ENCODE measurements at places on chromosomes 7 and 10.

DNA sequence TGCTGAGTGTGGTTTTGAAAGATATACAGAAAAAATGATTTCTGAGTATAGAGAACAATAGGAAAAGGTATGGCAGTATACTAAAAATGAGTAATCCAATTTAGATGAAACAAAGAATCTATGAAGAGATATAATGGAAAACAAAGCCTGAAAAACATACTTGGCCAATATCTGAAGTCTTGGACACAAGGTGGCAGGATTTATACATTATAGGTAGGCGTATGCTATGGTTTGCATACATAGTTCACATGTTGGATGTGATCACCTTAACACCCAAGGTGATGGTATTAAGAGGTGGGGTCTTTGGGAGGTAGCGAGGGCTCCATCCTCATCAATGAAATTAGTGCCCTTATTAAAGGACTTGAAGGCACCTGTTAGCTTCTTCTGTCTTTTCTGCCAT is 34.5 kb upstream of the BPGM start:
- no peak for DNase-seq

DNA sequence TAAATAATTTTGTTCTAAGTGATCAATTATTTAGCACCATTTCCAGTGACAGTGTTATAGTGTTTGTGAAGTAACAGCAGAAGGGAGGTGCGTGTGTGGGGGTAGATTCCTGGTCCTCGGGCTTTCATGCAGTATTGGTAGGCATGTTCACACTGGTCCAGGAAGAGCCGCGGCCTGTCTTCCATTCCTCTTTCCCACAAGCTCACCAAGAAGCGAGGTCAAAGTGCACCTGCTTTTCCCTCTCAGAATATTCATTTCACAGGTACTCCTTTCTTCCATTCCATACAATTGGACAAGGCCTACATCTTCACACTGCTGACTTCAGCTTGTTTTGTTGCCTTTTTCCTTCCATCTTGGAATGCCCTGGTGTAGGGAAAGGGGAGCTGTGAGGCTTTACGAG is 151.8 kb upstream of the CELF2 start:
- DNase-seq: no peak

DNA sequence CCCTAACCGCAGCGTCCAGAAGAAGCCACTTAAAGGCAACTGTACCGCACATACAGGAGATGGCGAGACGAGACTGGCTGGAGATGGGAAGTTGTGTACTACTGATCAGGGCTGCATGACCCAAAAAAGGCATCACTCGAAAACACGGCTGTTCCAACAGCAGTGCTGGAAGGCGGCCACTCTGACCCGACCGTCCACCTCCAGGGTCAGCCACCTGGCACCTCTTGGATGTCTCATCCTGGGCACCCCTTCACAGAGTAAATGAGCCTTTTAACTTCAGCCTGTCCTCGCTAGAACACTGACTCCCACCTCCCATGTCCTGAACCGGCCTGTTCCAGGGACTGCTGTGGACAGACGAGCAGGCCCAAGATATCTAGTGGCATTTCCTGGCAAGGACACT is 180.7 kb downstream of the DIP2C start:
- DNase-seq: no peak

DNA sequence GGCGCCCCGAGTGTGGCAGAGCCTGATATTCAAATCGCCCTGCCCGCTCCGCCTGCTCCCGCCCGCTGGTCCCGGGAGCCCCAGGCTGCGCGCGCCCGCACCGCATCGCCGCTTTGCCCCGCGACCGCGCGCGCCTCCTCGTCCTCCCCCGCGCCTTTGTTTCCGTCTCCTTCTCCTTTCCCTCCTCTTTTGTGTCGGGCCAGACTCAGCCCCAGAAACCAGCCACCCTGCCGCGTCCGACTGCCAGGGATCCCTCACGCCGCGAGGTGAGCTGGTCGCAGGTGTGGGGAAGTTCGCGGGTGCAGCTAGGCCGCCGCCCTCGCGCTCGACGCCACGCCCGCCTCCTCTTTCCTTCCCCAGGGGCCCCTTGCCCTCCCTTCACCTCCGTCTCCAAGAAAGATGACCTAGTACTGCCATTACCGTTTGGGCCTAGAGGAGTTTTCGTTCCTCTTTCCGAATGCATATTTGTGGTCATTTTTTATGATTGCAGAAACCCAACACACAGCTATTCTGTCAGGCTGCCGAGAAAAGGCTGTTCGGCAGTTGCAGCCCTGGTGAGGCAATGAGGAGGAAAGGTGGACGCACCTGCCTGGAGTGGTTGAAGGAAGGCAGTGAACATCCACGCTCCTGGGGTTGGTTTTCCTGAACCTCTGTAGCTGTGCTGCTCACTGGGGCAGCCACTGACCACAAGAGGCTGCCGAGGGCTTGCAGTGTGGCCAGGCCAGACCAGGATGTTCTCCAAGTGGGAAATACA is 107.3 kb downstream of the SNX10 start:
- peak; percentile 78 for DNase-seq

DNA sequence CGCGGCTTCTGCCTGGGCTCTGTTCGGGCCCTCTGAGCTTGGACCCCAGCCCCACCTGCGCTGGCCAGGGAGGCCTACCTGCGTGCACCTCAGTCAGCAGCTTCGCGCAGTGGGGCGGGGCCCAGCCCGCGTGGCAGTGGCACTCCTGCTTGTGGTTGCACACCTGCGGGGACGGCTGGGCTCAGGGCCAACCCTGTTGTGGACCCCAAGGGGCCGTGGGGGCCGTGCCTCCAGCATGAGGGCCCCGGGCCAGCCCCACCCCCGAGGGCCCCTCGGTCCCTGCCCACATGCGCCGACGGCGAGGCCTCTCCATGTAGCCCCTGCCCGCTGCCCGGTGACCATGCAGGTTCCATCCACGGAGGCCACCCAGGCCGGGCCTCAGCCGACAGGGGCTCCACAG is 7.3 kb downstream of the ADAM8 start:
- no peak for DNase-seq

DNA sequence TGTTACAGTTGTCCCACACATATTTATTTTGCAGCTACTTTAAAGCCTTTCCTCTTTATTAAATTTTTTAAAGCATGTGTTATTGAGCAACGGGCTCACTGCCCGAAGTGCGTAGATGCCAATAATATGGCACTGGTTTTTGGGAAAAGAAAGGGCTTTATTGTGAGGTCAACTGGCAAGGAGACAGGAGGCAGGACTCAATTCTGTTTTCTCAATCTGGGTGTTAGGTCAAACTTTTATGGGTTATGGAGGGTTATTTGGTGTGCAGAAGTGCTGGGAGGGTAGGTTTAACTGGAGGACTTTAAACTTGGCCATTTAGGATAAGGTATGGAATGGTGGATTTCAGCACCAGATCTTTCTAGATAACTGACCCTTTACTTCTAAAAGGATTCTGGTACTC is 183.6 kb downstream of the LRRC4 start:
- DNase-seq: no peak

GRCh38 chr10:44935201-44935965 is 24.2 kb upstream of the RASSF4 start:
- no peak for DNase-seq

DNA sequence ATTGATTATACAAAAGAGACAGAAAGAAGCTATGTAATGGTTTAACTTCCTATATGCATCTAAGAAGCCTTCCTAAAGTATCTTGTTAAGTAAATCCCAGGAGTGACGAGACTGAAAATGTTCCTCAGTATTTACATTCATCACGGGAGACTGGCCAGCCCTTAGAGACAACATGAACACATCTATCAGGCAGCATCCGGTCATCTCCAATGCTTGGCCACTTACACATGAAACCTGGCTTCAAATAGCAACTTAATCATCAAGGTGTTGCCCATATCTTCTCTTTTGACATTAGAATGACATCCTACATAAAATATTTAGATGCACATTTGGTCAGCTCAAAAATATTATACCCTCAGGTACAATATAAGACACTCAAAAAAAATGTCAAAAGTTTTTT is 33.8 kb downstream of the ERCC6 start:
- DNase-seq: no peak

DNA sequence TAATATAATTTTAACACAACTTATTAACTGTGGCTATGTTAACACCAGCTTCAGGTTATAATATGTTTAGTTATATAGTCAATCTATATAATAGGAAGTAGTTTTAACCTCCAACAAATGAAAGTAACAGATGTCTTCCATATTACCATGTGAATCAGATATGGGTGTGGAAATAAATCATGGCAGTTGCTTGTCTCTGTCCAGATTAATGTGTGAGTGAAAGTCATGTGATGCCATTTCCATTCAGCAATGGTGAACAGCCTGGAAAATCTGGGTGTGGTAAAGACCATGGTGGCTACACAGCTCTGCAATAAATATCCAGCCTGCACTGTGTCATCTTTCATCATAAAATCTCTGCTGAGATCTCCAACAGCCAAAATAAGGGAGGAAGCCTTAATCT is 27.8 kb downstream of the HEPACAM2 start:
- no peak for DNase-seq

DNA sequence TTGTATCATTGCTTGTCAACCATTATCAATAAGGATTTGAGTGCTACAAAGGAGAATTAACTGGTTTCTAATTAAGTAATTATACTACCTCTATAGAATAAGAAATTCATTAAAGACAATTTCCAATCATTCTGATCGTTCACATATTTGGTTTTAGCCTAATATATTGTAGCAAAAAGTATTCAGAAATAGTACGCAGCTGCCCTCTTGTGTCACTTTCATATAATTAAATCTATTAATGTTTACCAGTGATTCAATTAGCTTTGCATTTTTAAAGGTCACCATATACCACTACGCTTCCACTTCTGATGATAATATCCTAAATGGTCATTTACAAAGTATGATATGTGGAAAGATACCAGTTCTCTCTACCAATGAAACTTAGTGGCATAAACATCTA is 128.3 kb downstream of the NEBL start:
- no peak for DNase-seq

GRCh38 chr10:13959443-13960359 is 371.0 kb downstream of the FRMD4A start:
- DNase-seq: no peak

DNA sequence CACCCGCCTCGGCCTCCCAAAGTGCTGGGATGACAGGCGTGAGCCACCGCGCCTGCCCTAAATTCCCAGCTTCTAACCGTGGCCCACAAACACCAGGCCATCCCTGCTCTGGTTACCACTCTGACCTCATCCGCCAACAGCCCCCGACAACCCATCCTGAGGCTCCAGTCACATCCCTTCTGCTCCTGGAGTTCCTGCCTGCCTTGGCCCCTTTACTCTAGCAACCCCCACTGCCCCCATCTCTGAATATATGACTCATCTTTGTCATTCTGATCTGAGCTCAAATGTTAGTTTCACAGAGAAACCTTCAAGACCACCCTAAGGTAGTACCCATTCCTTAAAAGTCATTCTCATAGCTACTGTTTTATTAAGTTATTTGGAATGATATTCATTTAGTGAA is 26.6 kb downstream of the RHEB start:
- DNase-seq: no peak

DNA sequence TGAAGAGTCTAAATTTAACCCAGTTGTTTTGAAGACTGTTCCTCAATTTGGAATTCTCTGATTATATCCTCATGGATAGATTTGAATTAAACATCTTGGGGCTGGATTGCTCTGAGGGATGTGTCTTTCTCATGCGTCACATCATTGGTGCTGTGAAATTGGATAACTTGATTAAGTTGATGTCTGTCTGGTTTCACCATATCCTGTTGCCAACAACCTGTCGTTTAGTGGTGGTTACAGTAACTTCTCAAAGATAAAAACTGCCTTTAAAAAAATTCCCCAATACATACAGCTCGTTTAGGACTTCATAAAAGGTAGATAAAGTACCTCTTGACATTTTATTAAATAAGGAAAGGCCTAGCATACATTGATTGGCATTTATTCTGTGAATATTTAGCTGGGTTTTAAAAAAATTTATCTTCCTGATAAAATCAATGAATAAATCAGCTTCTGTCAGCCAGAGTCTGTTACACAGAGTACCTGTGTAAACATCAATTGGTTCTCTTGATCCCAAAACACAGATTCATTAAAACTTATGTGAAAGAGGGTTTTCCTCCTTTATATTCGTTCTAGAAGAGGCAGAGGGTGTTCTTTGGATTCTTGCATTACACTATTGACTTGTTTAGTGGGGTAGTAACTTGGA is 10.5 kb downstream of the CRCP start:
- no peak for DNase-seq

GRCh38 chr10:103819493-103819892 is 35.9 kb downstream of the SH3PXD2A start:
- DNase-seq: no peak

- no peak for DNase-seq
Measured at GRCh38 chr7:63042730-63043511, 955.7 kb upstream of the ZNF722 start.

- DNase-seq: no peak
Measured at GRCh38 chr10:60708666-60709065, 69.6 kb upstream of the CDK1 start.

DNA sequence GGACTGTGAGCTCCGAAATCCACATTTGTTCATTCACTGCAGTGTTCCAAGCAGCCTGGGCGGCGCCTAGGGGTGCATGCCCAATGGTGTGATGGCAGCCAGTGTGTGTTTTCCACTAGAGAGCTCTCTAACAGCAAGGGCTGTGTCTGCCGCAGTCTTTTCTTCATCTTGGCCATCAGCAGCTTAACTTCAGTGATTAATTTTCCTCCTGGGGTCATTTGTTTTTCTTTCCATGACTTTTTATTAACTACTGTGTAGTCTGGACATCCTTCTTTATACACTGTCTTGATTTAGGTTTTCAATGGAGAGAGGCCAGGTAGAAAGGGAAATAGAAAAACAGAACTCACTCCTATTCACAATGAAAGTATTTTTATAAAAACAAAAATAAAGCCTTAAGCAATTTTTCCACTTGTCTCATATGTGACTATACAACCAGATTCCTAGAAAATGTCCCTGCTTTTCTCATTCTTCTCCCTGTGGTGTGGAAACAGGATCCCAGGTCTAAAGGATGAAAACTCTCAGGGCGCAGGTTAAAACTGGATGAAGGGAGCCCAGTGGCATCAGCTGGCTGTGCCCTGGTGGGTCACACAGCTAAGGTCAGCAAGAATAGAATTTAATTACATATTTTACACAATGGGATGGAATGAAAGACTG is 176.8 kb downstream of the PKD1L1 start:
- no peak for DNase-seq

GRCh38 chr10:68333058-68333395 is 299 bp upstream of the PBLD start:
- DNase-seq: no peak

- DNase-seq: no peak
Measured at GRCh38 chr10:9010931-9011670, 956.6 kb downstream of the GATA3 start.

- DNase-seq: no peak
Measured at GRCh38 chr10:95308389-95309302, 17.8 kb upstream of the PDLIM1 start.

DNA sequence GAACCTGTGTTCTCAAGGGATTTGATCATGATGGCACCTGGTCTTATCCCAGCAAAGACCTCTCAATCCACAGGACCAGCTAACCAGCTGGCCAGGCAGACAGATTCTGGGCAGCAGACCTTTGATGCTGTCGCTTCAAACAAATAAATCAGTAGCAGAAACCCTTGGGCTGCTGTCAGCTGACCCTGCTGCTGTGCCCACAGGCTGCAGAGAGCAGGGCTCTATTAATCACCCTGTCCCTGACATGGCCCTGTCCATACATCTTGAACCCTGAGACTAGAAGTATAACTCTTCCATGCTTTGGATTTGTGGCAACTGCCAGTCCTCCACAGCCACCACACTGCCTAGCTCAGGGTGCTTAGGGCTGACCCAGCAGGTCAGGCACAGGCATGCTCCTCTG is 244.1 kb upstream of the PODXL start:
- DNase-seq: no peak

GRCh38 chr7:139133335-139134139 is 24.0 kb upstream of the ZC3HAV1 start:
- peak; percentile 51 for DNase-seq

- no peak for DNase-seq
Measured at GRCh38 chr7:1461646-1462375, 2.5 kb upstream of the MICALL2 start.

All from NCI-H510A (cell line).